ENCODE measurements at places on chromosomes 3 and 15.

- no peak for DNase-seq
Measured at GRCh38 chr3:118987477-118987876, 47.2 kb downstream of the IGSF11 start.

- no peak for DNase-seq
Measured at GRCh38 chr15:69643476-69643875, 190.9 kb downstream of the RPLP1 start.

- DNase-seq: no peak
Measured at GRCh38 chr15:43390723-43391122, 19.8 kb downstream of the TUBGCP4 start.

GRCh38 chr15:40744815-40745152, 10.3 kb downstream of the RMDN3 start:
- DNase-seq: no peak

DNA sequence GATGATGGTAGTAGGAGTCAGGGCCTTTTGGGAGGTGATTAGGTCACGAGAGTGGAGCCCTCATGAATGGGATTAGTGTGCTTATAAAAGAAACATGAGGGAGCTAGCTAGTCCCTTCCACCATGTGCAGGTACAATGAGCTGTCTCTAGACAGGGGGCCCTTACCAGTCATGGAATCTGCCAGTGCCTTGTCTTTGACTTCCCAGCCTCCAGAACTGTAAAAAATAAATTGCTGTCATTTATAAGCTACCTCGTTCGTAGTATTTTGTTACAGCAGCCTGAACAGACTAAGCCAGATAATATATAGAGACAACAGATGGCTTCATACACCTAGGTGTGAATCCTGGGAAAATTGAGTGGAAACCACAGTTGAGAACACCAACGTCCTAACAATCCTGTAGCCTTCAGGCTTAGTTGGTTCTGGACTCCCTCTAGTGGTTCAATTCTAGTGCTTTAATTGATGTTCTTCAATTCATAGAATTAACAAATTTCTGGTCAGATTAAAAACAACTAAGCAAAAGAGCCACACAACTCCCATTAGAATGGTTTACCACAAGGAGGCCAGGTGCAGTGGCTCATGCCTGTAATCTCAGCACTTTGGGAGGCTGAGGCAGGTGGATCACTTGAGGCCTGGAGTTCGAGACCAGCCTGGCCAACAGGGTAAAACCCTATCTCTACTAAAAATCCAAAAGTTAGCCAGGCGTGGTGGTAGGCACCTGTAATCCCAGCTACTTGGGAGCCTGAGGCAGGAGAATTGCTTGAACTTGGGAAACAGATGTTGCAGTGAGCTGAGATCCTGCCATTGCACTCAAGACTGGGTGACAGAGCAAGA, 21.3 kb upstream of the GATM start:
- no peak for DNase-seq
